Suppressor macrophage (primary cell): ENCODE measurements at places on chromosomes 4 and X.

GRCh38 chr4:122960611-122961000 is 38.2 kb upstream of the NUDT6 start:
- no peak for DNase-seq

DNA sequence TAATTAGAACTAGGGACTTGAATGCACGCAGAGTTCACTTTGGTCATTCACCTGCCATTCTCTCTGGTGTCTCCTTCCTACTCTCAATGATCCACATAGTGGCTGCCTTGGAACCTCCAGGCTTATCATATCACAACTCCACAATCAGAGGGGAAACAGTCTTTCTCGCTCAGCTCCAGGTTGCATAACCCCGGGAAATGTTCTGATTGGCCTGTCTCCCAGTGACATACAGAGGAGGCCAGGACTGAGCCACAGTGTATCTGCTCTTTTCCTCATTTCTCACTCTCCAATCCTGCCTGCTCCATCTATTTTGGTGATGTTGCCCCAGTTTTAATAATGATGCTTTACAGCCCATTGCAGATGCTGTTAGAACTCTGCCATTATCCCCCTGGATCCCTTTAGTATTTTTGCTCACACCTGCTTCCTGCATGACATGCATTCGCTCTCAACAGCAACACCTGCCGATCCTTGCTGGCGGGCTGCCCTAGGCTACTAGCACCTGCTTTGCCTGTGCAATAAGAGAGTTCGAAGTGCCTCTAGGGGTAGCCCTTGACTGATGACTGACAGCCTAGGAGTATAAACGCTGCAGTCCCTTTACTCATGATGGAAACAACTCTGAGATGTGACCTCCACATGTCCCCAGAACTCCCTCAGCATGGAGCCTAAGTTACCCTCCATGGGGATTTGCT is 211.3 kb upstream of the RPS6KA3 start:
- no peak for DNase-seq

GRCh38 chr4:27685091-27685490 is 824.5 kb downstream of the STIM2 start:
- DNase-seq, result no peak

DNA sequence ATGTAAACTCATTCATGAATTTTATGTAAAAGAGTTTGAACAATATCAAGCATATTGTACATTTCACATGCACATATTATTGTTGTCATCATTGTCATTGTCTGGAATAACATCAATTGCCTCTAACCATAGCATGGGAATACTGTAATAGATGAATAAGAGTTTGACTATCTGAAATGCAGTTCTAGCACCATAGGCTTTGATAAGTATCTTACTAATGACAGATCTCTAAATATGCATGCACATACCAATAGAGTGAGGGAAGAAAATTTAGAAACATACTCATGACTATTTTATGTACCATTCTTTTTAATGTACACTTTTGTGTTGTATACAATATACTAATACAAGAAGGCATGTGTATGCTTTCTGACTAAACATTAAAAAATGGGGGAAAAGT is 161.6 kb upstream of the SPRY1 start:
- no peak for DNase-seq

GRCh38 chr4:78432896-78433295 is 118.7 kb upstream of the ANXA3 start:
- DNase-seq, result no peak

DNA sequence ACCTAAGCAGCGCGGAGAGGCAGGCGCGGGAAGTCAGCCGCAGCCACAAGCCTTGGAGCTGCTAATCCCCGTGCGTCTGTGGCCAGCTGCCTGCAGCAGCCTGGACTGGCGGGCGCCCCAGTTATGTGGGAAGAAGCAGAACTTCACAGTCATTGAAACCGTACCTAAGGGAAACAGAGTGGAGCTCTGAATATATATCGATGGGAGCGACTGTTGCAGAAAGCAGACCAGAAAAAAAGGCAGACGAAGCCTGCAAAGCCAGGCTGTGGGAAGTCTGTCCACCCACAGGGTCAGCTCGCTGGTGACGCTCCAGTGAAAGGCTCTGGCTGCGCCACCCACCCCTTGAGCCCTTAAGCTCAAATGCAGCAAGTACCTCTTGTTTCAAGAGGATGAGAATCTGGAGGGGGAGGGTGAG is 24.7 kb downstream of the KCNE5 start:
- DNase-seq, result peak; percentile 39

- DNase-seq, result no peak
These were observed 235.1 kb upstream of the HCCS start for GRCh38 chrX:10875995-10876394.

- DNase-seq, result no peak
These were observed 69.2 kb upstream of the FAM9A start for GRCh38 chrX:8870411-8870810.

GRCh38 chrX:153783378-153784013 is 2.7 kb downstream of the SRPK3 start:
- no peak for DNase-seq

GRCh38 chrX:135384161-135384836 is 37.4 kb upstream of the SMIM10L2A start:
- no peak for DNase-seq

- DNase-seq, result no peak
These were observed 6.2 kb downstream of the CCKAR start for GRCh38 chr4:26484032-26484515.

GRCh38 chr4:102734591-102735385 is 26.0 kb downstream of the MANBA start:
- peak; percentile 89 for DNase-seq
